Smooth muscle cell of trachea (primary cell): ENCODE measurements at places on chromosomes 12 and 14. TPM values are rescaled to one million over a fixed set of nuclear protein-coding genes. Genes with fewer than 3 reads are reported as not detected.

DEPDC4 gene
- total RNA-seq, result 2.6 and 3.9 TPM in 2 replicates

CPNE6 gene
- not detected in 2 replicates for total RNA-seq

BDKRB1 gene
- total RNA-seq, result 9.7 and 37.2 TPM in 2 replicates

EAPP gene
- 46.3 and 67.5 TPM in 2 replicates for total RNA-seq

ARHGEF25 gene
- total RNA-seq, result 24.4 and 51.1 TPM in 2 replicates

CDCA3 gene
- total RNA-seq, result 3.3 and 25.9 TPM in 2 replicates

TEX52 gene
- not detected in 2 replicates for total RNA-seq
